ENCODE measurements at places on chromosomes 5 and 9. TPM values are rescaled to one million over a fixed set of nuclear protein-coding genes. Genes with fewer than 3 reads are reported as not detected.

DRD1 gene
- polyA plus RNA-seq, result not detected

KLF4 gene
- not detected for polyA plus RNA-seq

IL17B gene
- not detected for polyA plus RNA-seq

FEM1C gene
- 1.8 TPM for polyA plus RNA-seq

SPATA31D4 gene
- not detected for polyA plus RNA-seq

DNA sequence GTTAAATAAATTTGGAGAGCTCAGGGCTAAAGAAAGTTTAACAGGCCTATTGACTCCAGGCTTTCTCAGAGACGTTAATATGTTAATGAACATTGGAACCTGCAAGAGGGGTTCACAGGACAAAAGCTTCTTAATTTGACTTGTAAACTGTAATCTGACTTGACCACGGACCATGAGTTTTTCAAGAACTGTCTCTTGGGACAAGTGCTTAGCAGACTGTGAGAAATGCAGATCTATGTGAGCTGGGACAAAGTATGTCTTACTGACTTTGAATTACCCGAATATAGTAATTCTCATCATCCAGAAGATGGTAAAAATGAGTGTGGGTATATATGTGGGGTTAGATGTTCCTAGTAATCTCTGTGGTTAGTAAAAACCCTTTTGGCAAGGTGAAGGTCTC is 186.6 kb downstream of the ATP10B start:
- DNase-seq, result no peak

DNA sequence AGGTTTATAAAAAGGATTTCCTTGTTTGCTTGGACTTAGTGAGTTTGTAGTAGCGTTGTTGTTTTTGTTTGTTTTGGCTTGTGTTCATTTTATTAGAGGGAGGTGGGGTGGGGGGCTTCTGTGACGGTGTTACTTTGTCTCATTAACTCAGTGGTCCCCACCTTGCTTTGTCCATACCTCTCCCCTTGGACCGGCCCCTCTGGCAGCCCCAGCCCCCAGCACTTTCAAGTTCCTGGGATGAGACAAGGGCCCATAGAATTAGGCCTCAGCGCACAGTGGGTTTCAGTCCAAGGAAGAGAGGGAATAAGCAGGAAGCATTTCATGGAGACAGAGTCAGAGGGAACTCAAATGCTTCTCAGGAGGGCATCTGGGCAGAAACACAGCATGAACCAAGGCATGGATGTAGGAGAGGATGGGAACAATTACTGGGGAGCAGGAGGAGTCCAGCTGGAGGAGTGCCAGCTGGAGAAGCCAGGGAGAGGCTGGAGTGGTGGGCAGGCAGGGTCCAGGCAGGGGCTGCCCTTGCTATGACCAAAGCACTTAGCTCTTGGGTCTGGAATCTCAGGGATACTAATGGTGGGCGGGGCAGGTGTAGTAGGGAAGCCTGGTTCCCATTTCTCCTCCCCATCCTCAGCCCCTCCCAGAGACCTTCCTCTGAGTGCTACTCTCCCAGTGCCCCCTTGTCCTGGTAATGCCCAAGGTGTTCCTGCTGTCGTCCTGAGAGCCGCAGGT is 23.5 kb upstream of the ENHO start:
- no peak for DNase-seq

DNA sequence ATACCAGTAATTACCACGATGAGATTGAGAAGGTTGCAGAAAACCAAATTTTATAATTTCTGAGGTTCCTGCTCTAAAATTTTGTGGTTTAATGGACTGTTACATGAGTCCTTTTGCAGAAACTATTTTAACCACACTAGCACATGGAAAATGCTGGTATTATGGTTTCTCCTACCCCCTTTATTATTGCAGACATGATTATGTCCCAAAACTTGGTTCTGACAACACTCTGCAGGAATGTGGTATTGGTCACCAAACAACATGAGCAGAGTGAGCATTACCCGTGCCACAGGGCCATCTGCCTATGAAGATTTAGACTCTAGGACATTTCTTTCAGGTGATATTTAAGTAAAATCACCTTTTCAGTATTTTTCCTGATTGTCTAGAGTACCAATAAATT is 2.8 kb upstream of the ECM2 start:
- DNase-seq, result no peak

DNA sequence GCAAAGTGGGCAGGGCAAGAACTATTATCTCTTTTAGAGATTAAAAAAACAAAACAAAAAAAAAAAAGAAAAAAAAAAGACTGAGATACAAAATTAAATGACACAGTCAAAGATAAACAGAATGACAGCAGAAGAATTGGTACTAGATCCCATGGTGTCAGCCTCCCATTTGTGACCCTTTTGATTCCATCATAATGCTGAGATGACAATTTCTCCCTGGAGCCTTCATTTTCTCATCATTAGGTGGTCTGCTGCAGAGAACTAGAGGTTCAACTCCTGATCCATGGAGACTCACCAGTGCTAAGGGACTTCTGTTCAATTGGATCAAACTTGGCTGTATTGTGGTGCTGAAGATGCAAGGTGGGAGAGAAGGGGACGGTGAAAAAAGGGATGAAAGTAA is 123.5 kb upstream of the SPDL1 start:
- no peak for DNase-seq

DNA sequence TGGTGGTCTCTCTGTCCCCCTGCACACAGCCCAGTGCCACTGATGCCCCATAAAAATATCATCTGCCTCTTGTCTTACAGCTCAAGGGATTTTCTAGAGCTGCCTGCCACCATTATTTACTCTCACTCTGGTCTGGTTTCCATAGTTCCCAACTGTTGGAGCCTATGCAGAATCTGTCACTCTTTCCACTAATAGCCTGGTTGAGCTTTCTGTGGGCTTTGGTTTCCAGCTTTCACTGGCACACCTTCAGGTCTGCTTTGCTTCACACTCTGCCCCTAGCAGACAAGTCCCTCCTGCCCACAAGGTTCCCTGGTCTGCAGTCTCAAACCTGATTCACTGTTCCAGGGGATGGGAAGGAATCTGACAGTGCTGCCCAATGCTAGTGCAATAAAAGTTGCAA is 103.0 kb upstream of the FTMT start:
- DNase-seq, result no peak

GRCh38 chr5:160274483-160274931 is 37.9 kb downstream of the CCNJL start:
- no peak for DNase-seq

DNA sequence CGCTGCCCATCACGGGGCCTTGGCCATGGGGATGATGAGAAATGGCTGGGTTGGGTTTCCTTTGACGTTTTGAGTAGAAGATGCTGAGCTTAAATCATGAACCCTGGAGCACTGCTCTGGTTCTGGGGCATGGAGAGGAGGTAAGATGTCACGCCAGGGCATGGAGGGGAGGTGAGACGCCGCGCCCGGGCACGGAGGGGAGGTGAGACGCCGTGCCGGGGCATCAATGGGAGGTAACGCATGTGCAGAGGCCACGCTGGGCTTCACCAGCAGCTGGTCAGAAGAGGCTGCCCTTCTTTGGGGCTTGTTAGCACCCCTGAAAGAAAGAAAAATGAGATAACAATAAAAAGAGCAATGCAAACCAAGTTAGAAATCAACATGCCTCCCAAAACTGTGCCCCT is 322.5 kb upstream of the IRX4 start:
- DNase-seq, result no peak

DNA sequence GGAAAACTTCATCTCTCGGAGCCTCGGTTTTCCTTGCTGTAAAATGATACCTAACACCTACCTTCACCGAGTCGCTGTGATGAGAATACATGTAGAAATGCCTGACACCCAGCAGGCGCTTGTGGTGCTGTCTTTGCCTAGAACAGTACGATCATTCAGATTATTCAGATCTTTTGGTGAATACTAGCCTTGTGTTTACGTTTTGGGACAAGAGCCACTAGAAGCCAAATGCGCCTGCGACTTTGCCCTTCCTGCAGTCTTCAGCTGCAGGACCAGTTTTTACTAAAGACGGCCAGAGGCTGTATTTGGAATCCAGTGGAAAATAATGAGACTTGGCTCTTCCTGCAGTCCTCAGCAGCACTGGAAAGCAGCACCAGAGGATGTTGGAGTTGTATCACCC is 189.6 kb downstream of the TRIO start:
- DNase-seq, result no peak

DNA sequence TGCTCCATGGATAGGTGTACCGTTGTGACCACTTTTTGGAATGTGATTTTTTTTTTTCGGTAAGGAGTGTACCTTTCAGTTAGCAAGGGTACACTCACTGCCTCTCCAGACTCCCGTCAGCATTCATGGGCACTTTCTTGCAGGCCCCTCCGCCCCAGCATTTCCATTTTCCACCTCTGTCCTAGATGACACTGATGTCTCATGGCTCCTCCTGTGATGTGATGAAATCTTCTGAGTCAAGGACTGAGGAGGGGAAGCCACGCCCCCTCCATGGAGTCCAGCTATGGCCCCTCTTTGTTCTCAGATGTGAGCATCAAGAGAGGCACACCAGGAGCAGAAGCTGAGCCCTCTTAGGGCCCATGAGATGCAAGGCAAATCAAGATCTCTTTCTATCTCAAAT is 61.8 kb downstream of the CTSL start:
- DNase-seq, result no peak

- DNase-seq, result peak; percentile 97
Observed at GRCh38 chr9:128552153-128552743, at the start of gene SPTAN1. Gene SPTAN1 (plus strand): TSS chr9:128552587. CDS start chr9:128566741, 14,154 bp downstream.

DNA sequence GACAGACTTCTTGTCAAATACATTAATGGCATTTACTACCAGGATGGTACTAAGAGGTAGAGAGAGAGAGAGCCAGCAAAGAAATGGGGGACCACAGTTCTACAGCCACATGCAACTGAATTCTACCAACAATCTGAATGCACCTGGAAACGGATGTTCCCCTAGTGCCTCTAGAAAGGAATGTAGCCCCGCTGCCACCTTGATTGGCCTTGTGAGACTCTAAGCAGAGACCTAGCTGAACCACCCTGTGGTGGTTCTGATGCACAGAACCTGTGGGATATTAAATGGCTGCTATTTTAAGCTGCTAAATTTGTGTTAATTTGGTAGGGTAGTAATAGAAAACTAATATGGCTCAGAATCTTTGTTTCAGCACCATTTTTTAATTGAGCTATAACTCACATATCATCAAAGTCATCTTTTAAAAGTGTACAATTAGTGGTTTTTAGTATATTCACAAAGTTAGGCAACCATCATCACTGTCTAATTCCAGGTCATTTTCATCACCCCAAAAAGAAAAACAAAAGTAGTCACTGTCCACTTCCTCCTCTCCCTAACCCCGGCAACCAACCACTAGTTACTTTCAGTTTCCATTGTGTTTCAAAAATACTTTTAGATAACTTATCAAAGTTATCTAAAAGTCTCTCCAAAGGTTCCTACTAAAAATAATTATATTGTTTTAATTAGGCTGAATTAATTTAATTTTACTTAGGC is 51.7 kb downstream of the CPLANE1 start:
- no peak for DNase-seq

GRCh38 chr5:111201705-111202104 is 22.5 kb upstream of the CAMK4 start:
- DNase-seq, result no peak

DNA sequence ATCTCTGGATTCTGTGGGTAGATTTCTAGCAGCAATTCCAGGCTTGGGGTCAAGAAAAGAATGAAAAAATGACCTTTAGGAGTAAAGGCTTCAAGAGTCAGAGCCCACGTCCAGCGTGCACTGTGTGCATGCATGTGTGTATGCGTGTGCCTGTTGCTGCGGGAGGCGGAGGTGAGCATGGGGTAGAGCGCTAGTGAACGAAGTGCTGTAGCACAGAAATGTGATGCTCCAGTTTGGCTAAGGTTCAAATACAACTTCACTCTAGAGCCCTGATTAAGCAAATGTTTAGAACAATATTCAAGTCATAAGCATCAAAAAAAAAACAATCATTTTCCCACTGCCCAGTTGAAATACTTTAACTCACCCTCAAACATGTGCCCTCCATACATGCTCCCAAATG is 403.9 kb downstream of the ZNF608 start:
- no peak for DNase-seq

GRCh38 chr5:120516805-120517204 is 52.7 kb downstream of the PRR16 start:
- no peak for DNase-seq

GRCh38 chr9:224582-225520 is 10.2 kb downstream of the DOCK8 start:
- no peak for DNase-seq

DNA sequence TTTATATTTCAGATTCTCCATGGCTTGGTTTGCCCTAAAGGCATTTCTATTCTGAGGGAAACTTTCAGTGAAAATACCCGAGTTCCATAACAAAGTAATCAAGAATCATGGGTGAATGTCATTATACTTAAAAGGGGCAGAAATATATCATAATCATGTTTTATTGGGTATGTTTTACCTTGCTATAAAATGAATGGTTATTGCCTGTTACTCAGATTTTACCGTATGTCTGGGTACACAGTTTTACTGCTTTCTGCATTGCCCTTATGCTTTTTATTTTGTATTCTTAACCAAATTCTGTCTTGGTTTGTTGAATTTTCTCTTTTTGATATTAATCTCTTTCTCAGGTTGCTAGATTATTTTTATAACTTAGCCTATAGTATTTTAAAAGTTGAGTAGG is 2.5 kb downstream of the GPR151 start:
- no peak for DNase-seq

Measured in naive thymus-derived CD8-positive, alpha-beta T cell (primary cell).